Lung (tissue), 17 donors: ENCODE measurements at places on chromosomes 16 and 17. TPM values are rescaled to one million over a fixed set of nuclear protein-coding genes. Genes with fewer than 3 reads are reported as not detected.

Gene BTBD17
- 0.17 TPM for total RNA-seq

Gene NXN
- 49.3 TPM for total RNA-seq

Gene ZFP3
- 4.8 TPM for total RNA-seq

Gene MAP1LC3B
- total RNA-seq, result 45.7 TPM

Gene CDR2L
- total RNA-seq, result 11.5 TPM

Gene SLC22A31
- 25.2 TPM for total RNA-seq

Gene CRYBA1
- not detected for total RNA-seq

Gene EVPL
- total RNA-seq, result 34.1 TPM

Gene ASPHD1
- total RNA-seq, result 4.3 TPM

Gene TBC1D3H
- not detected for total RNA-seq

DNA sequence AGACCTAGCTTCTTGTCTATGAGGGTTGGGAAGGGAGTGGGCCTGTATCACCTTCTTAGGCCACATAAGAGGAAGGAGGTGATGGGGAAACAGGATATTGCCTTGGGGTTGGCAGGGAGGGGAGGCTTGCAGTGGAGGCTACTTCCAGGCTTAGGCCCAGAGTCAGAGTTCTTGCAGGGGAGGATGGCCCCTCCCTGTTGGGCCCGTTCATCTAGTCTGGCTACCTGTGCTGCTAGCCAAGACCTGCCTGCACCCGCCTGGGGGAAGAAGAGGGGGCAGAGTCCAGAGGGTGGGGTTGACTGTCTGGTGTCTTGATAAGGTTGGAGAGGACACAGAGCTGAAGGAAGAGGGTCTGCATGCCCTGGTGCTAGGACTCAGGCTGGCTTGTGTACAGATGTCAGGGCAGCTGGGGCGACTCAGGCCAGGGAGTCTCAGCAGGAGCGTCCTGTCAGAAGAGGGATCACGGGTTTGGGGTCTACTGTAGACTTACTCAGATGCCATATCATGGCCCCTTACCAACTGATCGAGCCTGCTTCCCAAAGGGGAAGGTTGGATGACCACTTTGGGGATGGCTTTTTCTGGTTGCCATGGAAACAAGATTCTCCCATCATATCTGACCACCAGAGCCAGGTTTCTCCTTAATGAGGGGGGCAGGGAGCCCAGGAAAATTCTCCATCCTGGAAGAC, 5.3 kb downstream of the KDM6B start:
- DNase-seq, result no peak
- H3K4me1 ChIP-seq, result peaks cover 77% of the 10 kb centered on the region
- no peaks in the 10 kb centered on the region for H3K27me3 ChIP-seq
- no peak overlapping the region for H3K4me3 ChIP-seq
- peak overlapping the region; percentile 75 for H3K27ac ChIP-seq

- peak; percentile 81 for DNase-seq
- no peaks in the 10 kb centered on the region for H3K27me3 ChIP-seq
- H3K4me3 ChIP-seq, result no peak overlapping the region
- H3K36me3 ChIP-seq, result no peaks in the 10 kb centered on the region
Measured at GRCh38 chr17:38451030-38451839, 23.0 kb downstream of the ARHGAP23 start.

GRCh38 chr16:1775006-1775845, 2.3 kb upstream of the MRPS34 start:
- H3K4me1 ChIP-seq, result no peaks in the 10 kb centered on the region
- H3K27ac ChIP-seq, result no peak overlapping the region
- H3K4me3 ChIP-seq, result no peak overlapping the region
- no peaks in the 10 kb centered on the region for H3K27me3 ChIP-seq

GRCh38 chr16:25596194-25596593, 95.6 kb upstream of the HS3ST4 start:
- no peak overlapping the region for H3K27ac ChIP-seq
- no peak overlapping the region for H3K4me3 ChIP-seq
- H3K36me3 ChIP-seq, result no peaks in the 10 kb centered on the region

GRCh38 chr17:31211352-31212012, 85.6 kb downstream of the OMG start:
- no peaks in the 10 kb centered on the region for H3K36me3 ChIP-seq
- no peak overlapping the region for H3K4me3 ChIP-seq
- DNase-seq, result no peak
- H3K4me1 ChIP-seq, result peaks cover 2% of the 10 kb centered on the region
- no peak overlapping the region for H3K27ac ChIP-seq
- H3K27me3 ChIP-seq, result no peaks in the 10 kb centered on the region

- H3K4me3 ChIP-seq, result no peak overlapping the region
- no peaks in the 10 kb centered on the region for H3K36me3 ChIP-seq
- H3K4me1 ChIP-seq, result peaks cover 14% of the 10 kb centered on the region
- H3K27ac ChIP-seq, result no peak overlapping the region
- H3K27me3 ChIP-seq, result peaks cover 17% of the 10 kb centered on the region
- no peak for DNase-seq
Measured at GRCh38 chr17:65139101-65139764, 2.1 kb downstream of the RGS9 start.

DNA sequence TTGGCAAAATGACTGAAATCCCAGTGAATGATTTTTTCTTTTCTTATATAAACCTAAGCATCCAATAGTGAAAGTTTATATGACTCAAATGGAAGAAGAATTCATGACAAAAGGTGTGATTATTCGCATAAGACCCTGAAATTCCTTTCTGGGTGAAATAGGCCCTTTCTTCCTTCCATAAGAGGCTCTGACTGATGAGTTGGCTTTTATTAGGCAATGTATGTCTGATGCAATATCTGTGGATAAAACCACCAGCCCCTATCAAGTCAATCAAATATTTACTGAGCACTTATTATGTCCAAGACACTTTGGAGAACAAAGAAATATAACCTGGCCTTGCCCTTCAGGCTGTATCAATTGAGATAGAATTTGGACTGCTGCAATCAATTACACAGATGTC, 316.6 kb downstream of the CDH13 start:
- no peak overlapping the region for H3K4me3 ChIP-seq
- H3K4me1 ChIP-seq, result peaks cover 19% of the 10 kb centered on the region
- H3K27me3 ChIP-seq, result no peaks in the 10 kb centered on the region
- H3K36me3 ChIP-seq, result no peaks in the 10 kb centered on the region
- no peak for DNase-seq
- no peak overlapping the region for H3K27ac ChIP-seq

DNA sequence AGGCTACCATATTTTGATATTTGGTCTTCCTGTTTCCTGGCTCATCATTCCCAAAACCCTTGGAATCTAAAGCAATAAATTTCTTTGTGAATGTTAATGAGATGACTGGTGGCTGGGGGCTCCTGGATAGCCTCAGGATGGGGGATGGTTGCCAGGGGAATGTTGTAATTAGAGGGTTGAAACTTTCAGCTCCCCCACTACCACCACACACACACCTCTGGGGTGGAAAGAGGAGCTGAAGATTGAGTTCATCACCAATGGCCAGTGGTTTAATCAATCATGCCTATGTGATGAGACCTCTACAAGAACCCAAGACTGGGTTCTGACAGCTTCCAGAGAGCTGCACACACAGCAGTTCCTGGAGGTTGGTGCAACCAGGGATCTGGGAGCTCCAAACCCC, 59.1 kb downstream of the HS3ST3A1 start:
- H3K4me1 ChIP-seq, result peaks cover 6% of the 10 kb centered on the region
- H3K27me3 ChIP-seq, result no peaks in the 10 kb centered on the region
- no peak overlapping the region for H3K4me3 ChIP-seq
- DNase-seq, result no peak
- H3K27ac ChIP-seq, result no peak overlapping the region
- no peaks in the 10 kb centered on the region for H3K36me3 ChIP-seq

GRCh38 chr17:61456061-61456681, 3.9 kb downstream of the TBX4 start:
- peak overlapping the region; percentile 52 for H3K4me3 ChIP-seq
- peak; percentile 68 for DNase-seq
- peaks cover 10% of the 10 kb centered on the region for H3K27me3 ChIP-seq
- H3K27ac ChIP-seq, result no peak overlapping the region

DNA sequence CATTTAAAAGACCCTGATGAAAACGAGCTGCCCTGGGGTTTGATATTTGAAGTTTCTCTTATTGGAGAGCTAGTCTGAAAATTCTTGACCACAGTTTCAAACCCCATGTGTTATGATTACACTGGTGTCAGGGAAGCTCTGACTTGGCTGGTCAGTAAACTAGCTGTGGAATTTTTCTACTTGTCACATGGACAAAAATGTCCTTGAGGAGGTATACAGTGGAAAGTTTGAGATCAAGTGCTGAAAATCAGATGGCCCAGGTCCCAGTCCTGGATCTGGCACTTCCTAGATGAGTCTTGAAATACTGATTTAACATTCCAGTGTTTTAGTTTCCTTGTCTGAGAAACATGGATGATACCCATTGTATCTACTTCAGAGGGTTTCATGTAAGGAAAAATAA, 30.7 kb upstream of the SOX9 start:
- no peak overlapping the region for H3K4me3 ChIP-seq
- peaks cover 2% of the 10 kb centered on the region for H3K27me3 ChIP-seq
- no peaks in the 10 kb centered on the region for H3K36me3 ChIP-seq
- no peak for DNase-seq

GRCh38 chr17:3688027-3688553, 7.9 kb downstream of the P2RX5 start:
- no peaks in the 10 kb centered on the region for H3K36me3 ChIP-seq
